ENCODE measurements at places on chromosomes 1 and 21. TPM values are rescaled to one million over a fixed set of nuclear protein-coding genes. Genes with fewer than 3 reads are reported as not detected.

Gene HS2ST1
- 15.8 TPM for total RNA-seq

Gene CCDC24
- total RNA-seq, result 4.3 TPM

Gene LRRN2
- 0.05 TPM for total RNA-seq

Gene NR5A2
- total RNA-seq, result not detected

Gene KCND3
- total RNA-seq, result not detected

Gene PDIK1L
- total RNA-seq, result 18.7 TPM

Gene KCNE1
- total RNA-seq, result not detected

Gene CD48
- total RNA-seq, result 206 TPM

Gene KRTAP19-1
- not detected for total RNA-seq

Gene WDR64
- not detected for total RNA-seq

Gene IGSF21
- total RNA-seq, result not detected

Gene PPIAL4G
- 0.09 TPM for total RNA-seq

Gene TMEM167B
- 29.2 TPM for total RNA-seq
